AG04450 (cell line): ENCODE measurements at places on chromosomes 4 and X.
A peak's percentile ranks its signal among the peaks of the same experiment; 100 is the strongest.

DNA sequence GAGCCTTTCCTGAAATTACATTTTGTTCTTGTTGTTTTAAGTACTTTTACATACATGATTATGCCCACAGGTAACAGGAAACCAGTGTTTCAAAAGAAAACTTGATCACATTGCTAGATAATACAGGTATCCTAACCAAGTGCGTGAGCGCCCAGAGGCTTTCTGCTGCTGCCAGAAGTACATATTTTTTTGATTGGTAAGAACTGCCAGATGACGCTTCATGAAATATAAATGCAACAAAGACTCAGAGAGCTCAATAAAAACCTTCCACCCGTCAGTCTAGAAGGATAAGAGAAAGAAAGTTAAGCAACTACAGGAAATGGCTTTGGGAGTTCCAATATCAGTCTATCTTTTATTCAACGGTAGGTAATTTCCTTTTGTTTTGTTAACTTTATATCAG, at the start of gene EPGN:
TSS of gene EPGN (plus strand) at position 256 of the 400 bp plus-strand sequence. CDS start at position 320, 64 bp downstream.
- DNase-seq = no peak

- DNase-seq = no peak
Measured at GRCh38 chr4:120922381-120923206, at the start of gene PRDM5. PRDM5 (minus strand) TSS chr4:120922726; CDS start chr4:120922608, 118 bp downstream.

DNA sequence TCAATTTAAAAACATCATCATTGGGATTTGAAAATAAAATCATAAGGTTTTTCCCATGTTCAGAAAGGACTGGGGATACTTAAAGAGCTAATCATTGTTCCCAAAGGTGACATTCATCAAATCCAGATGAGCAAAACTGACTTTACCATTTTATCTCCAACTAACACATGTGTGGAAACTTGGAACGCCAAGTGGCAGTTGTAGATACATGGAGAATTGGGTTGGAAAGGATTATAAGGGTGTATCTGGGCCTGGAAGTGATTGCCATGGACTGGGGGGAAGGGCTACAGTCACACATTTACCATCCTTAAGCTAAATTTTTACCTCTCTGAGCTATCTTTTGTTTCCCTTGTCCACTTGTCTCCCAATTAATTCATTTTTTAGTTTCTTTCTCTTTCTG, 203.4 kb downstream of the SLC39A8 start:
- DNase-seq = no peak

- DNase-seq = no peak
Measured at GRCh38 chrX:104428231-104428630, 137.8 kb upstream of the IL1RAPL2 start.

DNA sequence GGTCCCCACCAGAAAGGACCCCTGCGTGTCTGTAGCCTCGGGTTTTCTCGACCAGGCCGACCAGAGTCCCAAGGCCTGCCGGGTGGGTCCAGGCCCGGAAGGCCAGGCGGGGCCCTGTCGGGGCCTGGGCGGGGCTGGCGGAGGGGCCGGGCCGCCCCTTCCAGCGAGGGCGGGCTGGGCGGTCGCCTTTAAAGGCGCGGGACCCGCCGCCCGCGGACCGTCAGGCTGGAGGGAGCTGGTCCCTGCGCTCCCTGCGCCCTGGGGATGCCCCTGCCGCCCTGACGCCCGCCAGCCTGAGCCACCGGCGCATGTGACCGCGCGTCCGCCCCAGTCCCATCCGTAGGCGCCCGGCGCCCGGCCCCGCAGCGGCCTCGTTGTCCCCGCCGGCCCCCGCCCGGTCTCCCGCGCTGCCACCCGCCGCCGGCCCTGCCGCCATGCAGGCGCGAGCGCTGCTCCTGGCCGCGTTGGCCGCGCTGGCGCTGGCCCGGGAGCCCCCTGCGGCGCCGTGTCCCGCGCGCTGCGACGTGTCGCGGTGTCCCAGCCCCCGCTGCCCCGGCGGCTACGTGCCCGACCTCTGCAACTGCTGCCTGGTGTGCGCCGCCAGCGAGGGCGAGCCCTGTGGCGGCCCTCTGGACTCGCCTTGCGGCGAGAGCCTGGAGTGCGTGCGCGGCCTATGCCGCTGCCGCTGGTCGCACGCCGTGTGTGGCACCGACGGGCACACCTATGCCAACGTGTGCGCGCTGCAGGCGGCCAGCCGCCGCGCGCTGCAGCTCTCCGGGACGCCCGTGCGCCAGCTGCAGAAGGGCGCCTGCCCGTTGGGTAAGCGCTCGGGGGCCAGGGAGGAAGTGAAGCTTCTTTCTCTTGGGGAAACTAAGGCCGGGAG, at the start of gene HTRA3:
TSS of gene HTRA3 (plus strand) at position 220 of the 883 bp plus-strand sequence. CDS start at position 435, 215 bp downstream.
- DNase-seq = peak; percentile 7

- DNase-seq = no peak
Measured at GRCh38 chr4:10011277-10011676, 10.0 kb downstream of the SLC2A9 start.

GRCh38 chr4:123412091-123412505, 15.5 kb downstream of the SPRY1 start:
- DNase-seq = no peak

GRCh38 chr4:56995525-56995924, 16.8 kb downstream of the POLR2B start:
- DNase-seq = peak; percentile 87

GRCh38 chr4:108094923-108095482, 73.7 kb downstream of the LEF1 start:
- no peak for DNase-seq

DNA sequence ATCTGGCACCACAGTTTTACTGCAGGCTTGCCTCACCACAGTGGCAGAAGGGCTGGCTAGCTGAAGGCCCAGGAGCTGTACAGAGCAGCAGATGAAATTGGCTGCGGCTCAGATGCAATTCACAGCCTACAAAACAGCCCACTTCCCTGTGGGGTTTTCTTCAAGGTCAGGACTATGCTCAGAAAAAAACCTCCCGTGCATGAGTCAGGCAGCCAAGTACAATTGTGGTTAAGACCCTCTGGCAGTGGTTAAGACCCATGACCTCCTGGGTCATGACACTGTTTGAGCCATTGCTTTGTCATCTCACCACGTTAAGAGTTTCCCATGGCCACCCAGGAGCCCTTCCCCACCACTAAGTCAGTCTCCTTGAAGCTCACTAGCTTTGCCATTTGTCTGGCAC, 276.3 kb downstream of the HNRNPD start:
- no peak for DNase-seq

DNA sequence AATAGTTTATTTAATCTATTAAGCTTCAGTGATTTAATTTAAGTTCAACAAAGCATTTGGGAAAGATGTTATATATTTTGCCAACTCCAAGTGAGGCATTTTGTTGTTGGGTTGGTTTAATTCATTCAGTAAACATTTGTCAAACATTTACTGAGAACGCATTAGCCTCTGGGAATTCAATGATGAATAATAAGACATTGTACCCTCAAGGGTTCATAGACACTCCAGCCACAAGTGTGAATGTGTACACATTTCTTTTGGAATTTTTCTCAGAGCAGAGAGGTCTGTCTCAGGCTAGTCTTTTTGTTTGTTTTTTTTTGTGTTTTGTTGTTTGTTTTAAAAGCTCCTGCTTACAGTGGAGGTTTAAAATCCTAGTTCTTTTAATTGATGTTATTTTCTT, 203.9 kb downstream of the SOWAHB start:
- no peak for DNase-seq

GRCh38 chr4:125316401-125316790, 1.6 kb downstream of the FAT4 start:
- DNase-seq = no peak

DNA sequence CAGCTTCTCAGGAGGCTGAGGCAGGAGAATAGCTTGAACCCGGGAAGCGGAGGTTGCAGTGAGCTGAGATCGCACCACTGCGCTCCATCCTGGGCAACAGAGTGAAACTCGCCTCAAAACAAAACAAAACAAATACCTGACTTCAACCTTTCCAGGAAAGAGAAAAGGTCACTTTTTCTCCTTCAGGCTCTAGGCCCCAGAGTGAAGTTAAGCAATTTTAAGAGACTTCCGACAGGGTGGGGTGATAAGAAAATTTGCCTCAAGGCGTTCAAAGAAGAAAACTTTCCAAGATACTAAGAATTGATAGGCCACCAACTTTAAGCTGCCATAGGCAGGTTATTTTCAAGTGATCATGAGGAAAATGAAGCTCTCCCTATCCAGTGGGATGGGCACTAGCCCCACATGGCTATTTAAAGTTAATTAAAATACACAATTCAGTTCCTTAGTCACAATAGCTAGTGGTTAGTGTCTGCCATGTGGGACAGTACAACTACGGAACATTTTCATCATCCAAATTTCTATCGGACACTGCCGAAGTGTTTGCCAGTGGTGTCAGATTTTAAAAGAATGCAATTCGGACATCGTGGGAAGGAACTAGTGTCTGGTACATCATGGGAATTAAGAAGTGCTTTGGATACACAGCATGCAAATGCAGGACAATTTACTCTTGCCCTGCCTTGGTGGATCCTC, 33.0 kb downstream of the SMS start:
- DNase-seq = no peak

GRCh38 chr4:77092975-77093374, 17.2 kb upstream of the CCNI start:
- no peak for DNase-seq

GRCh38 chrX:108439961-108440696, 491 bp downstream of the COL4A5 start:
- no peak for DNase-seq

DNA sequence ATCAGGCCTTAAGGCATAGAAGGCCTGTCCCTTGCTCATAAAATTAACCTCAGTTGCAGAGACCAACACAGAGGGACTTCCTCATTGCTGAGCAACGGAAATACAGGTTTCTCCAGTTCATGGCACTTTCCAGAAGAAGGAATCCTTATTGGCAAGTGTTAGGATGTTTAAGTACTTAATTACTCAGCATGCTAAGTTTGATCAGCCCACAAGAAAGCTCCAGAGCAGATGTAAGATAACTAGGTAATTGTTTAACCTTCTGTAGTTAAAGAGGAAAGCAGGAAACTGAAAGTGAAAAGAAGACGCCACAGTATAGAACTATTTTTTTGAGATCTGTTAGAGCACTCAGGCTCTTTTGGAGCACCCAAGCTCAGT, 33.5 kb downstream of the SMS start:
- no peak for DNase-seq

- DNase-seq = no peak
Measured at GRCh38 chr4:45701621-45702020, 422.2 kb downstream of the GABRG1 start.

DNA sequence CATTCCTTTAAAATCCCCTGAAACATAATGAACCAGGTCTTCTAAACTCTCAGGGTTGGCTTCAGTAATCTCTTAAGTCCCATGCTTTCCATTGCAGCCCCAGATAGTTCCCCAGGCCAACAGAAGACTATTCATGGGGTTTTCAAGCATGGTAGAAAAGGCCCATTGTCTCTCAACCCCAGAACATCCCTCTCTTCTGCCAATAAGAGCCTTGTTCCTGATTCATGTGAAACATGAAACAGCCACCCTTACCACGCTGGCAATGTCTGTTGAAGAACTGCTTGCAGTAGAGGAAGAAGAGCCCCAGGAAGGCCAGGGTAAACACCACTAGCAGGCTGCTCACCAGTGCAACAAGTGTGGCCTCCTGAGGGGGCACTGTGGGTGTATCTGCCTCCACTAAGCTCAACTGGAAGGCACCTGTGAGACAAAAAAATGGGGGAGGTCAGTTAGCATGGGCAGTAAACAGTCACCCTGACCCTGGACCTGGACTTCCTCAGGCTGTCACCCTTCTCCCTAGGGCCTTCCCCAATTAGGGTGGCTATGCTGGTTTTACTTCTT, 36.4 kb downstream of the EDA2R start:
- no peak for DNase-seq

DNA sequence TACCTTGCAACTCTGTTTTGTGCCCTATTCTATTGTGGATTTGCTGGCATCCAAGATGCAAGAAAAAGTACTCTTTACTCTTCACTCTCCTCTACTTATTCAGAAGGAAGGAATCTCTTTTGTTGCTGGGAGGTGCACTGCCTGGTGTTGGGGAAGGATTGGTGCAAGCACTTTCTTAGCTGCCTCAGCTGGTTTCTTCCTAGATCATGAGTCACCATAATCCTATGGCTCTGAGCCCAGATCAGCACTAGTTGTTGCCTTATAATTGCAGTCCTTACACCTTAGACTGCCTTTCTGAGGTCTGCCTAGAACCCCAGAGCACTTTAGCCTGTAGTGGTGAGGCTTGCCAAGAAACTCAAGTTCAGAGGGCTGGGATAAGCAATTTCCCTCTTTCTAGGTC, 37.0 kb upstream of the CT83 start:
- DNase-seq = no peak

- DNase-seq = no peak
Measured at GRCh38 chr4:166662266-166662843, 571.9 kb downstream of the SPOCK3 start.

DNA sequence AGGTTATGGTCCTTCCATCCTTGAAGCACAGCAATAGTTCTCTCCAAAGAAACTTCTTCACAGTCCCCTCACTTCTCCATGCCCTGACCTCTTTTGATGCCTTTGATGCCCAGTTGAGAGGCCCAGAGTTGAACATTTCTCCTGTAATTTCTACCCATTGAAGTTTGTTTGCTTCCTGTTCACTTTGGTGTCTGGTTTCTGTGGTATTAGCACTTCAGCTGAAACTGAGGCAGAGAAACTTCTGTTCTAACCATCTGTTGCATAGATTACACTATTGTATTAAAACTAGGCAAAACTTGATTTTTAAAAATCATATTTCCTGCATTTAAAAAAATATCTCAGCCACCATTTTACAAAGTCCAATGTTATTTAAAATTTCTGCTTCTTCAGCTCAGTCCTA, 89.8 kb upstream of the ADGRG2 start:
- DNase-seq = no peak

DNA sequence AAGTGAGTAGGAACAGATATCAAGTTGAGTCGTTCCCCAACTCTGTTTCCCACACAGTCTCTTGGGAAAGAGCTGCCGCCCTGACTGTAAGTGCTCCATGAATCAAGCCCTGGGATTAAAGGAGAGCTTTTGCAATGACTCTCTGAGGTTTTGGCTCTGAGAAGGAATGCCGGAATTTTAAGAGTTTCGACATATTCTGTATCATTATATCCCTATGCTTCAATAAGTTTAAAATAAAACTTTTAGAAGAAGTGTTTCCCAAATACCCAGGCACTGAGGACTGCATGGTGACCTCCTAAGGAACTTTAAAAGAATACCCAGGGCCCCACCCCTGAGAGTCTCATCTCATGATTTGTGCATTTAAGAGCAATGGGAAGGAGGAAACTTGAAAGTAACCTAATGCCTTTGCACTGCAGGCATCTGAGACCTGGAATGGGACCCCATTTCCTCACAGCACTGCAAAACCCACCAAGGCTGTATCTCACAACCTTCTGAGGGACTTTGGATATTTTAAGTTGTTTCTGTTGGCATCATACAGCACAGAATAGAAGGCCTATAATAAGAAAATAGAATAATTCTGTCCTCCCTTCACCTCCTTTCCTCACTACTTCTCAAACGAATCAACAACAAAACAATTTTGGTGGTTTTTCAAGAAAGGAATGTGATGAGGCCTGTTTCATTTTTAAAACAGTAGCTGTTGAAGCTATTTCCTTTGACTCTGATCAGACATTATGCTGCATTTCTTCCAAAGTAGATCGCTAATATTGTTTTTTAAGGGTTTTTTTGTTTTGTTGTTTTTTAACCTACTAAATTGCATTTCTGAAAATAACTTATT, 121.2 kb downstream of the GASK1B start:
- peak; percentile 63 for DNase-seq
